ENCODE measurements at places on chromosomes 7 and 10.

DNA sequence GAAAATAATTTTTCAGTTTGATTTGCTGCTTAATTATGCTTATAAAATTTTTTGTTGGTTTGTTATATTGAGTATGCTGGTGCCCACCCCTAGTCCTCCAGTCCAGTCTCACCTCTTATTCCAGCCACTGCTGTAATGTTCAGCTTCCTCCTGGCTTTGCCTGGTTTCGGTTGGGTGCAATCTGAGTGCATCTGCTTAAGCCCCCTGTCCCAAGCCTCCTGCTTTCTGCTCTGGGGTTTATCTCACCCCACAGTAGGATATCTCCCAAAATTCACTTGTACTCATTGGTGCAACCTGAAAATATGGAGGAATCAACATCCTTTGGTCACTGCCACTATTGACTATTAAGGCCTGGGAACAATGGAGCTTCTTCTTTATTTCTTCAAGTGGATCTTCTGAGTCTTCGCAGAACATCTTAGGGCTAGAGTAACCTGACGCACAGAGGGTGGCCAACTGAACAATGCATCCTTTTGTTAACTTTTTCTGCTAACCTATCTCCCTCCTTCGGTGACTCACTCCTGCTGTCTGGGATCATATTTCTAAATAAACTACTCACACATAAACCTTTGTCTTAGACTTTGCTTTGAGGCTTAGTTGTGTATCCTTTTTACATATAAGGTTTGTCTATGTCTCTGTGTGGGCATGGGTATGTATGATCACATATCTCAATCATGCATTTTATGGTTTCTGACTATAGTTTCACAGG, 19.1 kb upstream of the SOSTDC1 start:
- no peak for DNase-seq

DNA sequence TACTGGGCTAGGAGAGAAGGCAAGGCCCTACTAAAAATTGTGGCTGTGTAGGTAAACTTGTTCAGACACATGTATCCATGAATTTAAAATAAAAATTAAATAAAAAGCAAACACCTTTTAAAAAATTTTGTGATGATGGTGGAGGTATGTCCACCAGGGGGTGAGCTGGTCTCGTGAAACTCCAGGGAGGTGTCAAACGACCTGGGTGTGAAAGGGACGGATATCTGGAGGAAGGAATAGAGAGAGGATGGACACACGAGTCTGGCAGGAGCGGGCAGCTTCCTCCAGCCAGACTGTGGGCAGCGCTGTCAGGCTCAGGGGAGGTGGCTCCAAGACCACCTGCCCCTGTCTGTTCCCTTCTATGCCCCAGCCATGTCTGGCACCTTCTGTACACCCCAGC, 34.8 kb upstream of the DMBT1 start:
- DNase-seq: no peak

DNA sequence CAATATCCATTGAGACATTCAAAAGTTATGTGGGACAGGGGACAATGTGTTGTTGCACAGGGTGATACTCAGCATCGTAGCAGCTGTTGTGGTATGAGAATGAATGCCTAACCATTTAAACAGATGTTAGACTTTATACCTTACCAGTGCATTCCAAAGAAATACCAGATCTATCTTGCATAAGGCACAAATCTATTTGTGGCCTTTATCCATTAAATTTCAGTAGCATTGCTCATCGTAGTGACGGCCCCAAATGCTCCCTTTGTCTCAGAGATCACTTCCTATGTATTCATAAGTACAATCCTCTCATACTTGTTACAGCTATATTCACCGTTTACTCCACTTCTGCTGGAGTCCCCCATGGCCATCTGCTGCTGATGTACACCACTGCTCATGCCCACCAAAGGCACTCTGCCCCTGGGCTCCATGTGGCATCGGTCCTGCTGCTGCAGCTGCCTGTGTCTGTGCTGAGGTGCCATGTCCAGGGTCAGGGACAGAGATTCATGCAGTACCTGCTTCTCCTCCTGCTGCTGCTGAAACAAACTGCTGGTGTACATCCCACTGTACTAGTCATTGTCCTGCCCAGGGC, 96.3 kb downstream of the CPED1 start:
- no peak for DNase-seq

GRCh38 chr7:99012722-99013121, 131.2 kb downstream of the SMURF1 start:
- no peak for DNase-seq

DNA sequence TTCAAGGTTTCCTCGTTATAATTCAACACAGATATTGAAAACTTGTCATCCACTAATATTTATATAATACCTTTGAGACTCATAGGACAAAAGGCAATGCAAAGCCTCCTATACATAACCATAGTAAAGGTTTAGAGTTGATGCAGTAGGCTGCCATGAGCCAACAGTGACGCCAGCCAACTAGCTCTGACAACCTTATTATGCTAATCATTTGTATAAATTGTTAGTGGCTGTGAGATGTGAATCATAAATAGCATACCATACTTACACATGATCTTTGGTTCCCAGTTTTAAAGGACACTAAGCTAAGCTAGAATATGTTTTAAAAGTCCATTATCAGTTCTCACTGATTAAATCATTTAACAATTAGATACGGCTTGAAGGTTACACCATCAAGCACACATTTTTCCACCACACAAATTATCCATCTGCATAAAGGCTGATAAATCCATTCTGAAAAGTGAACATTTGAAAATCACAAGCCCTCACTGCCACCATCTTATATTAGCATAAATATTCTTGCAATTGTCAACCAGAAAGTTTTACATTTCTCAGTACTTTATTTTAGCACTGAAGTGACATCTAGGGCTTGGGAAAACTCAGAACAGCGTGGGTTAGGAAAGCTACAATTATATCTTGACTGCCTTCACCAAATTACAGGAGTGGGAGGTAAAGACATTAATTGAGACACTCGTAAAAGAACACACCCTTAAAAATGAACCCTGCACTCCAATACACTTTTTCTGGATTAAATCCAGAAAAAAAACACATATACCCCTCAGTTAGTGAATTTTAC, 30.7 kb downstream of the COA1 start:
- DNase-seq: no peak

DNA sequence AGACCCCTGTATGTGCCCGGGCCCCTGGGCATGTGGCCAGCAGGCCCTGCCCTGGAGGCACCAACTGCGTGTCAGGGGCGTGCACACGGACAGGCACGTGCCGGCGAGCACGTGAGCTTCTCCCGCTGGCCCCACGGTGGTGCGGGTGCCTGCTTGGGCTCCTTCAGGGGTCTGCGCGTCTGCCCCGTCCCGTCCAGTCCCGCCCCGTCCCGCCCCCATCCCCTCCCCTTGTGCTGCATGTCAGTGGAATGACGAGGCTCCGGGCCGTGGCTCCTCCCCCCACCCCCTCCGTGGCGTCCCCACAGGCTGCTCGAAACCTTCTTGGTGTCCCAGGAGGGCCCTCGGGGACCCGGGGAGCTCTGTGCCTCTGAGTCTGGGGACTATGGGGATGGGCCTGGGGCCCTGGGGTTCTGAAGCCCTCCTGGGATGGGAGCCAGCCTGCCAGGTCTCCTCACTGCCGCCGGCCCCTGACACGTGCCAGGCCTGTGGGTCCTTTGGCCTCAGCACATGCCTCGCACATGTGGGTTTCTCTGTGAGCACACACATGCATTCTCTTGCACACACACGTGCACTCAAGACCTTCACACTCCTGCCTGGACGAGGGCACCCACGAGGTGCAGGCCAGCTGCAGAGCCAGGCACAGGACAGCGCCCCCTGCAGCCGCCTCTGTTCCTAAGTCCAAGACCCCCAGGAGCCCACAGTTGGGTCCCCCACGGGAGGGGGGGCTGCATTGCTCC, 27.5 kb upstream of the AMZ1 start:
- DNase-seq: no peak

- DNase-seq: no peak
These were observed 2.1 kb downstream of the MTURN start for GRCh38 chr7:30136743-30137485.

- no peak for DNase-seq
These were observed 799.0 kb downstream of the NRG3 start for GRCh38 chr10:82674036-82674435.

GRCh38 chr7:44973610-44974401, 5.0 kb downstream of the MYO1G start:
- peak; percentile 29 for DNase-seq

DNA sequence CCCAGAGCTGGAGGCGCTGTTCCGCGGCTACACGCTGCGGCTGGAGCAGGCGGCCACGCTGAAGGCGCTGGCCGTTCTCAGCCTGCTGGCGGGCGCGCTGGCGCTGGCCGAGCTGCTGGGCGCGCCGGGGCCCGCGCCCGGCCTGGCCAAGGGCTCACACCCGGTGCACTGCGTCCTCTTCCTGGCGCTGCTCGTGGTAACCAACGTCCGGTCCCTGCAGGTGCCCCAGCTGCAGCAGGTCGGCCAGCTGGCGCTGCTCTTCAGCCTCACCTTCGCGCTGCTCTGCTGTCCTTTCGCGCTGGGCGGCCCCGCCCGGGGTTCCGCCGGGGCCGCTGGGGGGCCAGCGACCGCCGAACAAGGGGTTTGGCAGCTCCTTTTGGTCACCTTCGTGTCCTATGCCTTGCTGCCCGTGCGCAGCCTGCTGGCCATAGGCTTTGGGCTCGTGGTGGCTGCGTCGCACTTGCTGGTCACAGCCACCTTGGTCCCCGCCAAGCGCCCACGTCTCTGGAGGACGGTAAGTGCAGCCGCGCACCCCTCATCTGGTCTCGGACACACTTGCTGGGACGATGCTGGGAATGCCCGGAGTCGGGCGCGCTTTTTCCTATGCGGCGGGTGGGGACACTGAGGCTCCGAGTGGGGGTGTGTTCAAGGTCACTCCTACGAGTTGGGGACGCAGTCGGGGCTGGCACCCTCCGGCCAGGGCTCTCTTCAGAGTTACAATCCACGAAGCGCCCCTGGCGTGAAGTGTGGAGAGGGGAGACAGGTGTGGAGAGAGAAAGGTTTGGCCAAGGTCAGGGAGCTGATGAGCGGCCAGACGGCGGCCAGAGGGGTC, 717 bp downstream of the ADCY1 start:
- no peak for DNase-seq

- no peak for DNase-seq
These were observed 254.1 kb upstream of the PFKP start for GRCh38 chr10:2813286-2813685.

DNA sequence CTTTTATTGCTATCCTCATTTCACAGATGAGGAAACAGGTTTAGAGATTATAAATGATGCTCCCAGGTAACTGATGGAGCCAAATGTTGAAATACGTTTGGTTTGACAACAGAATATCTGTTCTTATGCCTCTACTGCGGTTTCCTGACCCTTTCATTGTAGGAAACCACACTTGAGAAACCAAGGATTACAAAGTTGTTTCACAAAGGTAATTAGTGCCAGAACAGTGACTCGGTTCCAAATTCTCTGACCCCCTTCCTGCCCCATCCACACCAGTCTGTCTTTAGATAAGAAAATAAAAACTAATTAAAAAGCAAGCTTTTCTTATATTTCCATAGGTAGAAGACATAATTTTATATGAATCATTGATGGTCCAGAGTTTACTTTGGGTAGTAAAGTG, 393.7 kb upstream of the MBL2 start:
- DNase-seq: no peak

DNA sequence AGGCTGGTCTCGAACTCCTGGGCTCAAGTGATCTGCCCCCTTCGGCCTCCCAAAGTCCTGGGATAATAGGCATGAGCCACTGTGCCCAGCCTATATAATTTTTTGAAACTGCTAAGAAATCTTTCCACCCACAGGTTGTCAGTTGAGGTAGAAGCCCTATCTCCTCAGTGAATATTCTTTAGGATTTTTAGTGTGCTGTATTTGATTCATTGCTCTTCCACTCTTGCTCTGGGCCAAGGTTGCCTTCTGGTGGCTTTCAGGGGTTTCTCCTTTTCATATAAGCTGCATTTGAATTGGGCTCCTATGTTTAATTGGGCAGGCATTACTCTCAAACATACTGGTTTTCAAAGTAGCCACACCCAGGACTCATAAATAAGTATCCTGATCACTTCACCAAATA, 931.2 kb downstream of the GATA3 start:
- no peak for DNase-seq

GRCh38 chr10:105197598-105198364, 556.7 kb downstream of the SORCS3 start:
- no peak for DNase-seq

- DNase-seq: no peak
These were observed 15.8 kb upstream of the GPR37 start for GRCh38 chr7:124781418-124781817.

DNA sequence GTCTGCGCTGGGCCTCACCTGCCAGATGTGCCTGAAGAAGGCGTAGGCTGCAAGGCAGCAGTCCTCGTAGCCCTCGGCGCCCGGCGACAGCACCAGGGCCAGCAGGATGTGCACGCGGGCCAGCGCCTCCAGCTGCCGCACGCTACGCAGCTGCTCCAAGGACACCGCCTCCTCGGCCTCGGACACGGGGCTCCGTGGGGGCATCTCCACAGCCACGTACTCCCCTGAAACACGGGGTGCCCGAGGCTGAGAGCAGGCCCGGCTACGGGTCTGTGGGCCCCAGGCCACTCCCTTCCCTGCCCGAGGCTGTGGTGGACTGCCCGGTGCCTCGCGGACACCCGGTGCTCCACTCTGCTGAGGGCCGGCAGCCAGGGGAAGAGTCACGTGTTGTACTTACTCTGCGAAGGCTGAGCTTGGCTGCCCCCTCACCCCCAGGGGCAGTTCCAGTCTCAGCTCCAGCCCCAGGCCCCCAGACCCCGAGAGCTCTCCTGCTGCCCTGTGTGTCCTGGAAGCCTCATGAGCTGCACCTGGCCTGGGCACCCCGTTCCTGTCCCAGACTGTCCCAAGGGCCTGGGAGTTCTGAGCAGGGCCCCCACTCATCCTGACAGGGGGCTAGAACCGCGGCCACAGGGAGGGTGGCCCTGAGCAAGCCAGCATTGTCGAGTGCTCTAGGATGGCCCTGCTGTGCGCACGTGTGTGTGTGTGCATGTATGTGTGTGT, 62.8 kb downstream of the CFAP46 start:
- no peak for DNase-seq

- DNase-seq: no peak
These were observed 10.2 kb upstream of the ST8SIA6 start for GRCh38 chr10:17464545-17464944.

GRCh38 chr10:97067716-97068391, 117.9 kb downstream of the SLIT1 start:
- no peak for DNase-seq

DNA sequence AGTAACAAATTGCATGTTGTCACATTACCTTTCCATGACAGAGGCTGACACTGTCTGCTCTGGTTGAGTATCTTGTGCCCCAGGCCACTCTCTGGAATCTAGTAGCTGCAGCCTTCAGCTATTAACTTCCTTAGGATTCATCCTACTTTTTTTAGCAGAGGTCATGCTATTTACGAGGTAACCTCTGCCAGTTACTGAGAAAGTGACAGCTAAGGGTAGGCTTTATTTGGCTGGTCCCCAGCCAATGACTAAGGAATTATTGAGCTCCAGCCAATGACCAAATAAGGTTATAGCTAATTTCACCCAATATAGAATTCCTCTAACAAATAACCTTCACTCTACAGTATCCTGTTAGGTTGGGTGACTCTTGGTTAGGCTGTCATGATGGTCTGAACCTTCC, 1361.7 kb downstream of the XPNPEP1 start:
- no peak for DNase-seq

DNA sequence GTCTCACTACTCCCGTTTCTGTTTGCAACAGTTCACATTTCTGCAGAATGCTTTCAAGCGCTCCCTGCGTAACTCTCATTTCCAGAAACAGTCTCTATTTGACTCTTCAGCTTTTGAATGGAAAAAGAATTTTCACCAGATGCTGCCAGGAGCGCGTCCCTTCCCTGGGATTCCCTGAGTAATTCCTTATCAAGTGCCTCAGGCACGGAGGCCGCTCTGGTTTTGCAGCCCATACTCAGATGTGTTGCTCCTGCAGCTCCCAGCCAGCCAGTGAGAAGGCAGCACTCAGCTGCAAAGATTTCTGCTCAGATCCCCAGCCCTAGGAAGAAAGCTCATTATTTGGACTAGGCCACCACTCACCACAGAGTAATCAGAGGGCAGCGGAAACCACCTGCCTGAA, 161.1 kb upstream of the CHST15 start:
- DNase-seq: no peak

Data from NCI-H1436 (cell line).